HFF-Myc (cell line): ENCODE measurements at places on chromosomes 16 and 17.

- DNase-seq, result no peak
Measured at GRCh38 chr17:76000016-76000754, 470 bp upstream of the CDK3 start.

DNA sequence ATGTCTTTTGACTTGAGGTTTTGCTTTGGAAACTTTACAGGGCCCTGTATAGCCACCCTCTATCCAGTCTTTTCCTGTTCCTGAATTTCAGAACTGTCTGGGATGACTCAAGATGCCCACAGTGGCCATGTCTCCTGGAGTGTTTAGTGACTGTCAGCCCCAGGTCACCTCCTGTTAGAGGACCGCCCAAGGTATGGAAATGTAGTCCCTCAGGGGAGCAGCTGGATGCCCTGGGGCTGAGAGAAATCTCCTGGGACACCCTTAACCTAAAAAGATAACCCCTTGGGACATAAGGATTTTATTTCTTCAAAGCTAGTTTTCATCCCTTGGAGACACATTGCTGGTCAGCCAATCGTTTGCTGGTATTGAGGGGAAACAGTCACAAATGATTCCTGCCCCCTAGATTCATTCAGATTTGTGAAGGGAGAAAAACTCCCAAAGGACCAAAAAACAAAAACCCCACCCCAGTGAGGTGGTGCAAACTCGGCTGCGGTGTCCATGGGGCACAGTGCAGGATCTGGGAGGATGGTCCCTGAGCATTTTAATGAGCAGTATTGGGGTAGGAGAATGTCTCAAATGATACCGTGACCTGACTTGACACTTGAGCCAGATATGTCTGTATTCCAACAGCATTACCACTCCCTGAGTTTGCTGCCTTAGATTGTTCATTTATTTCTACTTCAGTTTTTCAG, 1.7 kb downstream of the ZNF267 start:
- no peak for DNase-seq

GRCh38 chr17:2174014-2174413, 119.1 kb downstream of the HIC1 start:
- DNase-seq, result no peak

DNA sequence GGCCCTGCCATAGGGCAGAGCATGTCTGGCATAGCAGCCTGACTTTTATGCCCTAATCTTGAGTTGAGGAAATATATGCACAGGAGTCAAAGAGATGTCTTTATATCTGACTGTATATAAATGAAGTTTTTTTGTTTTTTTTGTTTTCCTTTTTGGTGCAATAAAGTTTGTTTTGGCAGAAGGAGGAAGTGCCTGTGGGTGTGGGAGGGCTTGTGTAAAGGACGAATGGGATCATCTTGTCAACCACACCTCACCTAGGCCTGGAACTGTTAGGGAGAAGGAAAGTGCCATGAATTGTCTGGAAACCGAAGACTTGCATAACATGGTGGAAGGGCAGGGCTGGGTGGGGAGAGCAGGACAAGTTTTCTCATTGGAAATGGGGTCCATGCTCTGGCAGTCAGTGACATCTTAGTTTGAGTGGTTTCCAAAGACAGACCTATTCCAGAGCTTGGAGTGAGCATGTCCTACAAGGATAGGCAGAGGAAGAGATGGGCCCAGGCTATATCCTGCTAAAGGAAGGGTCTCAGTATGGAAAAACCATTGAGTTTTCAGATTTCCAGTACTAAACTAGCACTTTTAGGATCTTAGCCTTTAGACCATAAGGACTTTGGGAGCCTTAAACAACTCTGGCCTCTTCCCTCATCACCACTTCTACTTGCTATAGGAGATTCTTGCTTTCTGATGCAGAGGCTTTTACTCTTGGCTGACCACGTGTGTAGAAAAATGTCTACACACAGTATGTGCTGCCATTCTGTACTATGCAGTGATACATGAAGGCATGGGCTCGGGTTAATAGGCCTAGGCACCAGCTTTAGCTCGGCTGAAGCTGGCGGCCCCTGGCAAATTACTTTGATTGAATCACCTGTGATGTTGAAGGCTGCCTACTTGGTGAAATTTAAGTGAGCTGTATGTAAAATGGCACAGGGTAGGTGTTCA, 15.5 kb downstream of the SNF8 start:
- DNase-seq, result no peak

- DNase-seq, result peak; percentile 37
Measured at GRCh38 chr17:4420692-4421131, 13.0 kb upstream of the SPNS3 start.

DNA sequence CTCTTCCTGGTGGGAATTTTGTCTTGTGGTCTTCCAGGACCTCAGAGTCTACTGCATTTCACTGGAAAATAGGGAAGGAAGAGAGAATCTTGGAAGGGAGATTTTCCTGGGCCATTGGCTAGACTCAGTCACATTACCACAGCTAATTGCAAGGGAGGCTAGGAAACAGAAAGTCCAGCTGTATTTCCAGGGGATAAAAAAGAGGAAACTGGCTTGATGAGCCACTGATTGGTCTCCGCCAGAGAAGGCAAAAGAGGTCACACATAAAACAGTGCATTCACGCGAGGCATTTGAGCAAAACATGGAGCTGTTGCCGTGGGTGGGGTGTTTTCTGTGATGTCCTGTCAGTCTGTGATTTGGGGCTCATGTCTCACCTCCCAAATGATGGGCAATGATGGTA, 345.3 kb downstream of the FOXL1 start:
- DNase-seq, result no peak

DNA sequence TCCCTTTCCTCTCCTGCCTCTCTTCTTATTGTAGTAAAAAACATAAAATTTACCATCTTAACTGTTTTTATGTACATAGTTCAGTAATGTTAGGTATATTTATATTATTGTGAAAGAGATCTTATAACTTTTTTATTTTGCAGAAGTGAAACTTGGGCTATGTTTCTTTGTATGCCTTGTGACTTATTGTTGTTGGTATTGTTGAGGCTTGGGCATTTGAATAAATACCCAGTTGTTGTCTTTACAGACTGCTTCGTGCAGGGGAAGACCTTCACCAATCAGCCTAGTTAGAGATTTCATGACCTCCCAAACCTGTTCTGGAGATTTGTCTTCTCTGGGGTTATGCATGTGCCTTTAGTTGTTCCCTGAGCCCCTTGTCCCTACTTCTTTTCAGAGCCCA, 31.9 kb downstream of the REXO5 start:
- DNase-seq, result no peak

- peak; percentile 54 for DNase-seq
Measured at GRCh38 chr17:29111816-29112499, 68.2 kb downstream of the MYO18A start.

- DNase-seq, result no peak
Measured at GRCh38 chr16:25726430-25727098, 34.8 kb downstream of the HS3ST4 start.

GRCh38 chr17:13931111-13931526, 138.2 kb upstream of the COX10 start:
- peak; percentile 59 for DNase-seq

DNA sequence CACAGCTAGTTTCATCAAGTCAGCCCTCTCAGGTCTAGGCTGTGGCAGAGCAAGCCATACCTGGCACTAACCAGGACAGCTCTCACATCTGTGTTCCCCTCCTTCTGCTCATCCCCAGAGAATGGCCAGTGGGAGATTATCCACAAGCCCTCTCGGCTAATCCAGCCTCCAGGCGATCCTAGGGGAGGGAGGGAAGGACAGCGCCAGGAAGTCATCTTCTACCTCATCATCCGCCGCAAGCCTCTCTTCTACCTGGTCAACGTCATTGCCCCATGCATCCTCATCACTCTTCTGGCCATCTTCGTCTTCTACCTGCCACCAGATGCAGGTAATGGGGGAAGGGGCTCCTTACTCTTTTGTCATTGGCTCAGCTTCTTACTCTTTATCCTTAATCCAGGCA, 3.6 kb downstream of the CHRNB1 start:
- no peak for DNase-seq

DNA sequence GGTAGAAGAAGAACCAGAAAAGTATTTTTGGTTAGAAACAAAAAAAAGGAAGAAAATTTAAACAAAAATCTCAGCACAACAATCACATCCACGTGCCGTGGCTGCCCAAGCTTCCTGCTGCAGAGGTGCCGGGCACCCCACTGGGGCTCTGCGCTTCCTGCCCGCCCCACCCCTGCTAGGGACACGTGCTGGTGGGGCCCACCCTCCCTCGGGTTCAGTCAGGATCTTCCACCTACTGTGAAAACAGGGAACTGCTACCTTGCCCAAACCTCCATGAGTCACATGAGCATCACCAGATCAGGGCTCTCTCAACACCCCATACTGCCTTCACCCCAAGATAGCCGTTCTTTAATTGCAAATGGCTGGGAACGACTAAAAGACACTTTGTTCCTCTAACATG, 24.4 kb upstream of the CYTH1 start:
- no peak for DNase-seq

DNA sequence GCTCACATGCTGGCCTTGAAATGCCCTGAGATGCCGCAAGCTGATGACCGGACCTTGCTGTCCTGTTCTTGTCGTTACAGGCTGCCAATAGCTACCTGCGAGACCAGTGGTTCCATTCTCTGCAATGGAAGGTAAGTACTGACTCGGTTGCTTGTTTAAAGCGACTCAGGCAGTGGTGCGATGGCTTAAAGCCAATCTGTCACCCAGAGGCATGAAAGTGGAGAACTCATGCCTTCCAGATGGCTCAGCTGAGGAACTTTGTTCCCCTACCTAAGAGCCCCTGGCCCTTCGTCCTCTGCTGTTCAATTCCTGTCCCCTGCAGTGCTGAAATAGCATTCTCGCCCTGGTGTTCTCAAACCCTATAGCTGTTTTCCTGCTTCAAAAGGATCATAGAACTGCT, 158.3 kb upstream of the PLCG2 start:
- DNase-seq, result no peak

DNA sequence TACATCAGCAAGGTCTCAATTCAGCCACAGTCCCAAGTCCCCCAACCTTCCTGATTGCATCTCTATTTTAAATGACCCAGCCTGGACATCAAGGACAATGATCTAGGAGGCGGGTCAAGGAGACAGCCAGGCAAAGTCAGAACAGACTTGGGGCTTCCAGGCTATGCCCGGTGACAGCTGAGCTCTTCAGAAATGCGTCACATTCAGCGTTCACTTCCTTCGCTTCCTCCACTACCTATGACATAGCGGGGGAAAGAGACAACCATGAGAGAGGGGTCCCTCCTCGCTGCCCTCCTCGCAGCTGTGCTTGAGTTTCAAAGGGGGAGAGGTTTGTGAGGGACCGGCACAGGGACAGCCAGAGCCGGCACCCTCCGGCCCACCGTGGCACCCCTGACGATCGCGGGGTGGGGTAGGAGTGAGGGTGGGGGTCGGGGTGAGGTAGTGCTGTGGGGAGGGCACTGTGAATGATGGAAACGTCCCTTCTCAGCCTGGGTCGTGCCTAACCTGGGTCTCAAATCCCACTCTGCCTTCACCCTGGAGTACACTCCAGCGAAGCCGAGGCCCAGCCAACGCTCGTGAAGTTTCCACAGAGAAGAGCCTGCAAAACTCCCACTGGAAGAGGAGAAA, 12.3 kb upstream of the LGALS3BP start:
- no peak for DNase-seq

DNA sequence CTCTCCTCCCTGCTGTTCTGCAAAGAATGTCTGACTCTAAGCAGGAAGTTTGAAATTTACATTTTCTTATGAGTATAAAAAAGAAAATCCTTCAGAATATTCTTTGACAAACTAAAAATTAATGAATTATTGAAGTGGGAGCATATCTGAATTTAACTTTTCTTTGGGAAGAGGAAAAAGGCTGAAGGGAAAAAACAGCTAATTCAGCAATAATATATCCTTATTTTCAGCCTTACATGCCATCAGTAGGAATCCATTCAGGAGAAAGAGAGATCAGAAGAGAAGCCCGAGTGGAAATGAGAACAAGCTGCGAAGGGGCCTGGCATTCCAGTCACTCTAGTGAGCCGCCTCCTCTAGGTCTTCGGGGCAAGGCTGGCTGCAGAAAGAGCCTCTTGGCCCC, 41.7 kb upstream of the BCAR1 start:
- DNase-seq, result no peak

- DNase-seq, result no peak
Measured at GRCh38 chr16:23353440-23353839, 51.3 kb downstream of the SCNN1B start.

GRCh38 chr16:11992586-11993524, 16.3 kb downstream of the SNX29 start:
- DNase-seq, result no peak

DNA sequence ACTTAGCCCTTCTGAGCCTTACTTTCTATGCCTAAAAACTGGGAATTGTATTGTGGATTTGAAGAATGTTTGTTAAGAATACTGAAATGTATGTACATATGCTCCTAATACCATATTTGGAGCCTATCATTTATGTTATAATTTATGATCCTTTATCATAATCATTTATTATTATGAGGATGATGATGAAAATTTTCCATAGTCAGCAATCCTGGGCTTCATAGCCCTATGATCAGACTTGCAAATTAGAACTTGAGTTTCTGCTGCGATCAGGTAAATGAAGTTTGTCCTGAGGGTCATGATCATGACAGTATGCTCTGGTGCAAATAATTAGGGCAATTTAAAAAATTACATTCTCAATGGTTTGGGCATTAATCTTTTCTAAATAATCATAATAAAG, 147.4 kb downstream of the CA10 start:
- no peak for DNase-seq

DNA sequence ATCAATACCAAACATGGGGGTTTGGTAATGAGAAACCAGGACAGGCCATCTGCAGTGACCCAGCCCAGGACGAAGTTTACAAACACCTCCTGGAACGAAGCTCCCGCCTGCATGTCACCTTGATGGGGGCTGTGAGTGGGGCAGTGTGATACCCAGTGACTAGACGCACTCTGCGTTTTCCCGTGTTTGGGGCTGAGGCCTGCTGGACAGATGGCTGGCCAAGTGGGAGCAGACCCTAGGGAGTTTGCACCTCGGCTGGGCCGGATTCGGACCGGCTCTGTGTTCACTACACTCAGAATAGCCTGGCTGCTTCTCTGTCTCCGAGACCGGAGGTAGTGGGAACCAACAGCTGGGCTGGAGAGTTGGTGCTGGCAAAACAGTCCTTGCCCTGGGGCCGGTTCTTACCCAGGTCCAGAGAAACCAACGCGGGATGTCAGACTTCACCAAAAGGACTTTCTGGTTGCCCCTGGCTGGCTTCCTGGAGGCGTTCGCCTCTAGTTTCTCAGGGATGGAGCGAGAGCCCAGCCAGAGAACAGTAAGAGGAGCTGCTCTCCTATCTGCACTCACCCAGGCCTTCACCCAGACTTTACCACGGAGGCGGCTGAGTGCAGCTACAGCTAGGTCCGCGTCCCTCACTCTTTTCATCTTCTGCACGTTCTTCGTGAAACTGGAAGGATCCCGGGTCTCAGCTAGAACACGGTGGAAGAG, 20.4 kb downstream of the CARHSP1 start:
- no peak for DNase-seq
